Eye (tissue), 1 donor: ENCODE measurements at places on chromosomes 16 and 17.

DNA sequence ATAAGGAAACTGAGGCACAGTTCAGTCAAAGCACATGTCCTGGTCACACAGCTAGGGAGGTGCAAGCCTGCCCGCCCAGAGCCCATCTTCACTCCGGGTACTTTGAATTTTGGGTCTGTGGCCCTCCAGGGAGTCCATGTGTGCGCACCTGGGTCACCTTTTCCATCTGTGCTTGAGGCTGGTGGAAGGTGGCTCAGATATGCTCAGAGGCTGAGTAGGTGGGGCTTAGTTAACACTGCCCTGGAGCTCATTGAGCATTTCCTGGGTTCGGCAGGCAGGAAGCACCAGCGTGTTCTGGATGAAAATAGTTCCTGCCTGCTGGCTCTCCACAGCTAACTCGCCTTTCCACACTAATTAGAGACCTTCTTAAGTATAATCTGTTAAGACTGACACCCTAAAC, 19.2 kb downstream of the FAM234A start:
- no peak for DNase-seq

GRCh38 chr17:64155751-64156544, 26.0 kb upstream of the ERN1 start:
- peak; percentile 47 for DNase-seq

GRCh38 chr16:46662123-46662522, 26.9 kb downstream of the VPS35 start:
- DNase-seq = no peak

DNA sequence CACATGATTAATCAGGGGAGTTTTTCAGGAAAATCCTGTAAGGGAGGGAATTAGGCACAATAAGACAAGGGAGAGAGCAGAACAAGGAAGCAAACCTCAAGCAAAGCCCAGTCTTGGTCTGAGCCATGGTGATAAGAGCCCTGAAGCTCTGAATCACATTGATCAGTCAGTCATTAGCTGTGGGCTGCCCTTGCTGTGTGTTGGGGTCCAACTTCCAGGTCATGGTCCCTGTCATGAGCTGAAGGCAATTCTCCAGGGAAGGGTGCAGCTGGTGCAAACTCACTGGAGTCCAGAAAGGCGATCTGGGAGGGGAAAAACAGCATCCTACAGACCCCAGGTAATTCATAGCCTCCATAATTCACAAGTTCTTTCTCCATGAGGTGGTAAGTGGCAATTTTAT, 89.9 kb downstream of the CYLD start:
- peak; percentile 10 for DNase-seq

- no peak for DNase-seq
Measured at GRCh38 chr17:64491034-64491860, 5.6 kb downstream of the POLG2 start.

DNA sequence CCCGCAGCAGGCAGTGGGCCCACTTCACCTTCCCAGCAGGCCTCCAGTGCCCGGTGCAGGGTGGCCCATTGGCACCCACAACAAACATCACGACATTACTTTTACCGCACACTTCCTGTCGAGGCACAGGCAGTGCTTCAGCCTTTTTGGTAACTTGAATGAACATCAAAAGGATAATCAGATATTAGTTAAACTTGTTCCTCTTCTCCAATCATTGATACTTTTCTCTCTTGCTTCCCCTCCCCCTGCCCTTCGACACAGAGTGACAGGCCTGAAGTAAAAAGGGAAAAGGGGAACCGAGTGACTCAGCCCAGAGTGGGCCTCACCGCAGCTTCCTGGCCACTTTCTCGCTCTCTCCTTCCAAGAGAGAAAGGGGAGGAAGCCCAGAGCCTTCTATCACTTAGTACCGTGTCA, 507.0 kb downstream of the MAF start:
- no peak for DNase-seq

GRCh38 chr16:27460663-27461482, 58.9 kb downstream of the IL21R start:
- DNase-seq = no peak

DNA sequence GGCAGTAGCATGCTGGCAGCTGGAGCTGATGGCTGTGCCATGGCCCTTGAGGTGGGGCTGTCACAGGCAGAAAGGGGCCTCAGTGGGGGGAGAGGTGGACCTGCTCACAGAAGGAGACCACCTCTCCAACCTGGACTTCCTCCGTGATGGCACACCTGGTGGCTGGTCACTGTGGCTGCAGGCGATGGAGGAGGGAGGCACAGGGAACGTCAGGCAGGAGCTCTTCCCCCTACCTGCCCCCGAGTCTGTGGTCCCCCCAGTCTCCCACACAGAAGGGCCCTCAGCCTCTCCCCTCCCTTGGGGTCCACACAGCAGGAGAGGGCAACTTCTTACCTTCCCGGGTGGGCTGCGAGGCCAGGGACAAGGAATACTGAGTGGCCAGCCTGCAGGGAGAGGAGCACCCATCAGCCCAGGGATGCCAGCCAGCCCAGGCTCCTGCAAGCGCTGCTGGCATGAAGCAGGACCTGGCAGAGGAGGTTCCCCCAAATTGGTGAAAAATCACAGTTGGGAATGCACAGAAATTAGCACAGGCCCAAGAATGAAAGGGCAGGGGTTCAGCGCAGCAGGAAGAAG, 96.5 kb downstream of the GOSR1 start:
- DNase-seq = no peak

DNA sequence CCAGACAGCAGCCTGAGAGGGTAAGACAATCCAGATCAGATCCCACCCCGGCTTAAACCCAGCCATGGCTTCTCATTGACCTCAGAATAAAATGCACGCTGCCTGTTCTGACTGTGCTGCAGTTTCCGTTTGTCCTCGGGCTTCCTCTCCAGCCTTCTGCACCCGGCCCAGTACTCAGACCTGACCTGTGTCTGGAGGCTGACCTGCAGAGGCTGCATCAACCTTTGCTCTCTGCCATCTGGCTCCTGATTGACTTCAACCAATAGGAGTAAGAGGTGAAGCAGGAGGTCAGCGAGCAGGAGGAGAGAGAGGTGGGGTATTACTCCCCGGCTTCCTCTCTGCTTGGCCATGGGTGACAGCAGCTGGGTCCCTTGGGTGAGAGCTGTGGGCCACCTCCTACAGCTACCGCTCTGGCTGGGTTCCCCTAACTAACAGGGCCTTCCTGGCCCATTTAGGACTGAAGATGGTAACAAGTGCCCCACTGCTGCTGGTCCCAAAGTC, 46.7 kb downstream of the C16orf82 start:
- no peak for DNase-seq

GRCh38 chr17:21298056-21298982, 13.8 kb downstream of the MAP2K3 start:
- DNase-seq = no peak

DNA sequence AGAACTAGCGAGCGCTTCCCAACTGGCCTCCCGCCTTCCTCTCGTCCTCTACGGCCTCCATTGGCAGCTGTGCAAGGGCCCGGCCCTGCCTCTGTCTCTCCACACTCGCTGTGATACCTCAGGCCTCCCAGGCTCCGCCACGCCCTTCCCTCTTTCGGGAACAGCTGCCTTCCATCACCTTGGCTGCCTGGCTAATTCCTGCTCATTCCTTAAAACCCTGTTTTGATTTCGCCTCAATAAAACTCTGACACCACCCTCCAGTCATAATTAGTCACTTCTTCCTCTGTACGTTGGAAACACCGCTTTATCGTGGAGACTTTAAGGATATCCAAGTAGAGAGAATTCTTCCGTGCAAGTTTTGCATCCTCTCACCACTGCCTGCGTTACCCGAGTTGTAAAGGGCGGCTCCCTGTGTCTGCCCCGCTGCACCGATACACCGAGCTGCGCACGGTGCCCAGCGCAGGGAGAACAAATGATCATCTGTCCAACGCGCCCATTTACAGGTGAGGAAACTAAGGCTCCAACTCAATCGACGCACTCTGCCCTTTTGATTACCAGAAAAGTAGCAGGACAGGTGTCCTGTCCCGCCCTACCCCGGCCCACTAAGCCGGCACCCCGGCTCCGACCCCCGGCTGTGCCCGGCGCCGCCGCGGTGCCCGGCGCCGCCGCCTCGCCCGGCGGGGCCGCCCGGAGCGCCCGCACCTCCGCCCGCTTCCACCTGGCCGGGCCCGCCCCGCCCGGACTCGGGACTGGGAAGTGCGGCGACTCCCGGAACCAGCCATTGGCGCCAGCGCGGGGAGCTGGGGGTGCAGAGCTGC, 139.7 kb downstream of the SEC14L1 start:
- DNase-seq = peak; percentile 38

GRCh38 chr17:17408236-17408794, 68.5 kb upstream of the MED9 start:
- DNase-seq = no peak

GRCh38 chr17:48487221-48487620, 43.6 kb downstream of the HOXB1 start:
- DNase-seq = no peak

GRCh38 chr16:26791169-26791568, 275.6 kb upstream of the C16orf82 start:
- DNase-seq = no peak

GRCh38 chr17:78495634-78496033, 81.6 kb downstream of the DNAH17 start:
- no peak for DNase-seq

DNA sequence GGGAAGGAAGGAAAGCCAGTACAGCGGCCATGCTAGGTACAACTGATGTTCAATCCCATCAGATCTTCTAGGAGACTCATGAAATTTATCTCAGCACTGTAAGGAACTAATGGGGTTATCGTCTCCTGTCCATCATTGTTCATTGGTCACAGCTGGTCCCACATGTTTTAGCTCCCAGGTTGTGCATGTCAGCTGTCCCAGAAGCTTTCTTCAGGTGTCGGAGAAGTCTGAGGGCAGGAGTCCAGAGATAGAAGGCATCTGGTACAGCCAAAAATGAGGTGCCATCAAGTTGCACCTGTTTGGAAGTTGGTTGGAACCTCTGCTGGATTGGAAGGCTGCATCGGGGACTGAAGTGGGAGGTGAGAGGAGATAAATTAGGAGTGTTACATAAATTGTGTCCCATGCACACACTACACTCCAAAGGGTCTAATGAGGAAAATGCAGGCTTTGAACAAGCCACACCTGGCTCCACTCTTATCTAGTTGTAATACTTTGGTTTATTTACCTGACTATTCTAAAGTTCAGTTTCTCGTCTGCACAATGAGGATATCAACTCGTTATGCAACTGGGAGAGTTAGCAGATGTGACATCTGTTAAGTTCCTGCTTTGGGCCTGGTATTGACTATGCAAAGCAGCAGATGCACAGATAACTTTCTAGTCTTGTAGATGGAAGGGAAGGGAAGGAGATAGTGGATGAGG, 62.9 kb downstream of the MAP2K6 start:
- DNase-seq = no peak

DNA sequence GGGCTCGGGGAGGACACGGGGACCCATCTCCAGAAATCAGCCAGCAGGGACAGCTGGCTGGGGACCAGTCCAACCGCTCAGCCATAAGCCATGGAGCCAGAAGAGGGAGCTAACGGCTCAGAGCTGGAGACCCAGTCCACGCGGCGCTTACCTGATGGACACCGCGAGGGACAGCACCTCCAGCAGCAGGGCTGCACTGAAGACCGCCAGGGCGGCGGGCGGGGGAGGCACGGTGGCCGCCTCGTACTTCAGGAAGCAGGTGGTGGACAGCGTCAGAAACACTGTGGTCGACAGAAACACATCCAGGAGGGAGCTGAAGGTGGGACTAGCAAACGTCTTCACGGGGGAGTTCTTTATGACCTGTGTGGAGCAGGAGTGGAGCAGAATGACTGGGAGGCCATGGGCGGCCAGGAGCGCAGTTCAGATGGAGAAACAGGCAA, 102.6 kb upstream of the CREBBP start:
- DNase-seq = peak; percentile 85

- peak; percentile 37 for DNase-seq
Measured at GRCh38 chr16:17205279-17206211, 265.2 kb downstream of the XYLT1 start.

DNA sequence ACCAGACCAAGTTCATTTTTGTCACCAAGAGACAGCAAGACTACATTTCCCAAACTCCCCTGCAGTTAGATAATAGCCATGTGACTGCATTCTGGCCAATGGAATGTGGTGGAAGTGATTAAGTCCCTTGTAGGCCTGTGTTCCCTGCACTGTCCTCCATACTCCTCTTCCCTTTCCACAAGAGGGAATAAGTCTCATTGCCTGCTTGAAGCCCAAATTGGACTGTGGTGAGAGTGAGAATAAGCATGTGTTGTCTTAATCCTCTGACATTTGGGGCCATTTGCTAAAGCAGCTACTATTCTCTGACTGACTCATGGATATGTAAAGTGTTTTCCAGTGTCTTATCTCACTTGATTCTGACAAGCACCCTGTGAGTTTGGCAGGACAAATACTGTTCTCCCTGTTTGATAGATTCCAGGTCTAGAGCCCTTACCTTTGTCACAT, 20.7 kb downstream of the PIK3R6 start:
- peak; percentile 48 for DNase-seq

DNA sequence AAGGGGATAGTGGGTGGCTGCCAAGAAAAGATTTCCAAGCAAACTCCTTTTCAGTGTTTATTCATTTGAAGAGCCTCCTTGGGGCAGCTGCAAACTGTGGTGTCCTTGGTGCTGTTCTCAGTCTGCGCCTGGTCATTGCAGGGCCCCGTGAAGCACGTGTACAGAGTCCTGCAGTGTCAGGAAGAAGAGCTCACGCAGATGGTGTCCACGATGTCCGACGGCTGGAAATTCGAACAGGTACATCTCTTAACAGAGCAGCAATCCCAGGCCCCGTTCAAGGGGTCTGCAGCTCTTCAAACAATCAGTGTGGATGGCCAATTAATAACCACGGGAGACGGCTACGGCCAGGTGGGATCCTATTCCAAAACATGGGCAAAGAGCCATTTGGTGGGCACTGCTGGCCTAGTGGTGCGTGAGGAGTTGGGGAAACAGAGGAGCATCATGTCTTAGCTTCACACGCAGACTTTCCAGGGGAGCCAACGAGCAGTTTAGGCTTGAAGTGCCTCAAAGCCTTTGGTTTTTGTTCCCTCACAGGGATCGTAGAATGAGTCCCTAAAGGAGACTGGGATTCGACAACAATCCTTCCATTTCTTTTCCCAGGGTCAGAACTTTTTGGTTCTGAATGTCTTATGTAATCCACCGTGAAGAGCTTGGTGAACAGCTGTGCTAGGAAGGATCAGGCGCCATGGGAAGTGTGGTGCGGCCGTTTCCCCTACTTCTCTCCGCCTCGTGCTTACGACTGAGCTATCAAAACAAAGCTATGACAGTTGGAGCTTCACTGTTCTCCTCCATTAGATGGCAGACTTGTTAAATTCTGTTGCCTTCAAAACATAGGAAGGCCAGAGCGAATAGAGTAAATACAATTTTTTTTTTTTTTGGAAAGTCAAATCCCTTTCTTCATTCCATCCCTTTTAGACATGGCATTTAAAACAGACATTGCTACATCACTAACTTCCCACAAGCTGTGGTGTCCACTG, 12.6 kb downstream of the KCTD2 start:
- peak; percentile 56 for DNase-seq

DNA sequence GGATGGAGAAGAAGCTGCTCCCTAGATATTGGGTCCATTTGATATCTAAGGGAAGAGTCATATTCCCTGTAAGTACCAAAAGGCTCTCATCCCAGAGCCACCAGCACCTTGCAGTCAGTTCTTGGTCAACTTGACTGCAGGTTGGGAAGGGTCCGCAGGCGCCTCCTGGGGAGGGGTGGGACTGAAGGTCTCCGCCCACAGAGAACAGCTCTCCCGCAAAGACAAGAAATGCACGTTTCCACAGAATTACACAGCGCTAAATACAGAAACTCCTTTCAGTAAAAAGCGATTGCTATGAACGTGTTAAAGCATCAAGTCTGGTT, 864 bp upstream of the CTCF start:
- DNase-seq = no peak

GRCh38 chr16:86598607-86599565, 20.5 kb downstream of the FOXL1 start:
- no peak for DNase-seq

GRCh38 chr16:19874851-19875546, 9.6 kb downstream of the GPRC5B start:
- peak; percentile 83 for DNase-seq

GRCh38 chr16:25691519-25692091, at the start of gene HS3ST4:
HS3ST4 (plus strand) TSS chr16:25691959.
- peak; percentile 68 for DNase-seq
